ENCODE measurements at places on chromosomes 7 and 10.

GRCh38 chr10:45198486-45199204 lies 116.8 kb downstream of the OR13A1 start:
- DNase-seq: no peak

- DNase-seq: no peak
Observed at GRCh38 chr10:124107072-124107471, 13.7 kb upstream of the CHST15 start.

DNA sequence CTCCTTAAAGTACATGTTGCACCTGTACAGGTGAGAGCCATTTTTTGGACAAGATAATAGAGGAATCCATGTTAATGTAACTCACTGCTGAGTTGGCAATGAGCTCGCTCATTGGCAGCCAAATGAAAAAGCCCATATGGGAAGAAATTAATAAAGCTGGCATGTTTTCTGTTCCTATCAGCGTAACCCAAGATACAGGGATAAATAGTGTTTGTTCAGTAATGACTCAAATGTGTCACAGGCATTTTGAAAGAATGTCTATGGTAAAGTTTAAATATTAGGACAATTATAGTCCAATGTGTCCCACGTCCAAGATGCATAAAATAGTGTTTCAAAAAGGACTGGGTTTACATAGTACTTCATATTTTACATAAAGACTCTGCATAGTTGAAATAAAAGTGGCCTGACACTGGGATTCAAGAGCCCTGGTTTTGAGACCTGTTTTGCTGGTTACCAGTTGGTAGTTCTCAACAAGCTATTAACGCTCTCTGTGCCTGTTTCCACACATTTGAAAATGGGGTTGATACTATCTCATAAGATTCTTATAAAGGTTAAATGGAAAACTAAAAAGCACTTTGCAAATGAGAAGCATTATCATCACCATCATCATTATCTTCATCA lies 49.1 kb downstream of the MTURN start:
- no peak for DNase-seq

DNA sequence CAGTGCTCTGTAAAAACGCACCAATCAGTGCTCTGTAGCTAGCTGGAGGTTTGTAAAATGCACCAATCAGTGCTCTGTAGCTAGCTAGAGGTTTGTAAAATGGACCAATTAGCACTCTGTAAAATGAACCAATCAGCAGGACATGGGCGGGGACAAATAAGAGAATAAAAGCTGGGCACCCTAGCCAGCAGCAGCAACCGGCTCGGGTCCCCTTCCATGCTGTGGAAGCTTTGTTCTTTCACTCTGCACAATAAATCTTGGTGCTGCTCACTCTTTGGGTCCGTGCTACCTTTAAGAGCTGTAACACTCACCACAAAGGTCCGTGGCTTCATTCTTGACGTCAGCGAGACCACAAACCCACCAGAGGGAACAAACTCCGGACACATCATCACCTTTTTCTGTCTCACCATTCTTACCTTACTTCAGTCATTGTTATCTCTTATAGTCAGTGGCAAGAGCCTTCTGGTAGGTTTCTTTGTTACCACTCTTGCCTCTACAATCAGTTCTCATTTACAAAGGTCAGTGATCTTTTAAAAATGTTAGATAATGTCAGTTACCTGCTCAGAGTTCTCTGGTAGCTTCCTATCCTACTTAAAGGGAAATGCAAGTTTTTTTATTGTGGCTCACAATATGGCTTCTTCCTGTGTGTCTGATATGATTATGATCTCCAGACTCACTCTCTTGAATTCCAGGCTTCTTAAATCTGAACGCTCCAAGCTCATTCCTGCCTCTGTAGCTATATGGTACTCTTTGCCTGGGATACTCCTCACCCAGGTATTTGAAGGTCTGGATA lies 4.5 kb downstream of the STAM start:
- peak; percentile 27 for DNase-seq

DNA sequence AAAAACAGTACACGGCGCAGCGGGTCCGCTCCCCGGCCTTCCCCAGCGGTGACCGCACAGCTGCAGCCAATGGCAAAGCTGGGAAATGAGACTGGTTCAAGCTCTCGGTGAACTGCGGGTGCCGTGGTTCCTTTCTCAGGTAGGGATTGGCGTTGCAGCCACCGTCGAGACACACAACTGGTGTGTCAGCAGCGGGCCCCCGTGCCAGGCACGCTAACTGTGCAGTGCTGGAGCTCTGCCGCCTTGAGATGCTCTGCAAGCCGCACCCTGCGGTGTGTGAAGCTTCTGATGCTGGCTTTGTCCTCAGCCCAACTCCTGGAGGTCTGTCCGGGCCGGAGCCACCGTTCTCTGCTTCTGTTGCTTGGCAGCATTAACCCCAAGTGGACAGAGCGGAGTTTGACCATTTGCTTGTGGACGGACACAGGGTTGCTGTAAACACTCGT lies 20.6 kb upstream of the NKX6-2 start:
- DNase-seq: no peak

GRCh38 chr7:12712236-12712635 lies 24.8 kb downstream of the ARL4A start:
- no peak for DNase-seq

- DNase-seq: no peak
Observed at GRCh38 chr10:131099028-131099726, 212.3 kb downstream of the TCERG1L start.

DNA sequence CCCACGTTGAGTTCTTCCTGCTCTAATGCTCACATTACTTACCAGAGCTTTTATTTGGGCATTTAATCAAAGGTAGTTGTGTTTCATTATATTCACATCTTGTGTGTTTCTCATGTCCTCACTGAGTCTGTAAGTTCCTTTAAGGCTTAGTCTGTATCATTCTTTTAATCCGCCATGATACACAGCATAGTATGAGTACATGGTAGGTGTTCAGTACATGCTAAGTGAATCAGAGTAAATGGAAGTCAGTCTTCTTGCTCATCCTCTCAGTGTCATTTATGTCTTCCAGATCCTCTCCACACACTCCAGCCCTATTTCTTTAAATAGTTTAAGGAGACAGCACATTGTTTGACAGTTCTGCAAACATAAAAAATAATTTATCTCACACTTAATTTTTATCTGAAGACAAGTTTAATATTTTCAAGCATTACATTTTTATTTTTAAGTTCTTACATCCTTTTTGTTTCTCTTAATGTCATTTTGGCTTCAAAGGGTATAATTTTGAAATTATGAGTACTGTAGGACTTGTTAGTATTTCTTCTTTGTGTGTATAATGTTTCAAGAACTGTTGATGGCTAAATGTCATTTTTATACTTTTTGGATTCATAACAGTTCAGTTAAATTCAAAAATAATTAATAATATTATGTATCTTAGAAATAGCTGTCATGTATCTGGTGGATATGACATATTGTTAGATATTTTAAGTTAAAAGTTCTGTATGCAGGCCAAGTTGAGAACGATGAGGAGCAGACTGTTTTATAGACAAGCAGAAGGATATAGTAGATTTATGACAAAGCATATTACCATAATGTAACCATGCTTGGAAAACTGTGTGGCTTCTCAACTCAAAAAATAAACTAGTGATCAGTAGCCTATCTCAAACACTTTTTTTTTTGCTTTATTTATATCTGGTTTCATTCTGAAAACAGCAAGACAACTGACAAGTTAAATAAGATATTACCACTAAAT lies 342.7 kb downstream of the LRMDA start:
- DNase-seq: no peak

DNA sequence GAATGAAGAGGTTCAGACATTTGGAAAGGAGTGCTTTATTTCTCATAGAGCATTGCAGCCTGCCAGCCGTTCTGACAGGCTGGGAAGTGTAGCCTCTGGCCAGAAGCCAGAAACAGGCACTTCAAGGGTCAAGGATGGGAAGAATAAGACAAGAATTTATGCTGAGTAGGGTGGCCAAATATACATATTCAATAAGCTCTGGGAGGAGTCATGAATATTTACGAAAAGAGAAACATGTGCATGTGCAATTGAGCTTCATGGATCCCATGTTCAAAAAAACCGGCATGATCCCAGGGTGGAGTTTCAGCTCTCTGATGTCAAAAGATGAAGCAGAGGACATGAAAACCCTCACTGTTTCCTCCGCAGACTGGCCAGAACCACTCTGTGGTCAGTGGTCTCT lies 32.9 kb downstream of the TLX1 start:
- DNase-seq: no peak

DNA sequence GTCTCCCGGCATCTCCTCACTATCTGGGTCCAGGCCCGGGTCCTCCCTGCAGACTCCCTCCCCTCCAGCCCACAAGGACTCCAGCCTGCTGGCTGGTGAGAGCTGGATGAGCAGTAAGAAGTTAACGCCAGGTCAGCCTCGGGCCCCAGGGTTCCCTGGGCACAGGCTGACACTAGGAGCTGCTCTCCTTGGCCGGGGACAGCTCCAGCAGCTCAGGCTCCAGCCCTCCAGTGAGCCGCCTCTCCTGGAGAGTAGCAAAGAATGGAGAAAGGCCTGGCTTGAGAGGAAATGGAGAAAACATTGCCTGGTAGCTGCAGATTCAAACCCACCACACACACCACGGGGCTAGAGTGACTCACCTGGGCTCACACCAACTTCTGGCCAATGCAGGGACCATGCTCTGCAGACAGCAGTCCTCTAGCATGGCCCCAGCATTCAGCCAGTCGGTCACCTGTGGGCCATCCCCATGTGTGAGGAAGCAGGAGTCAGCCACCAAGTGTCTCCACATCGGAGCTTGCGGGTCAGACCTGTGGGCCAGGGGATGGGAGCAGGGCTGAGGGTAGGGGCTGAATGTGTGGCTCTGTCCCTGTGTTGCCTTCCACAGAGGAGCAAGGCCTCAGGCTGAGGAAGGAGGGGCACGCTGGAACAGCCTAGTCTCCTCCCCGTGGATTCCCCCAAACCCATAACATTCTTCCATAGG lies 6.5 kb downstream of the SAP25 start:
- no peak for DNase-seq

GRCh38 chr7:102439963-102440795 lies 6.8 kb downstream of the ORAI2 start:
- DNase-seq: no peak

- no peak for DNase-seq
Observed at GRCh38 chr7:157010588-157011332, at the start of gene MNX1. Gene MNX1 (minus strand): TSS chr7:157010663. CDS start chr7:157010350, 313 bp downstream.

GRCh38 chr7:140769852-140770251 lies 73.3 kb downstream of the NDUFB2 start:
- no peak for DNase-seq

DNA sequence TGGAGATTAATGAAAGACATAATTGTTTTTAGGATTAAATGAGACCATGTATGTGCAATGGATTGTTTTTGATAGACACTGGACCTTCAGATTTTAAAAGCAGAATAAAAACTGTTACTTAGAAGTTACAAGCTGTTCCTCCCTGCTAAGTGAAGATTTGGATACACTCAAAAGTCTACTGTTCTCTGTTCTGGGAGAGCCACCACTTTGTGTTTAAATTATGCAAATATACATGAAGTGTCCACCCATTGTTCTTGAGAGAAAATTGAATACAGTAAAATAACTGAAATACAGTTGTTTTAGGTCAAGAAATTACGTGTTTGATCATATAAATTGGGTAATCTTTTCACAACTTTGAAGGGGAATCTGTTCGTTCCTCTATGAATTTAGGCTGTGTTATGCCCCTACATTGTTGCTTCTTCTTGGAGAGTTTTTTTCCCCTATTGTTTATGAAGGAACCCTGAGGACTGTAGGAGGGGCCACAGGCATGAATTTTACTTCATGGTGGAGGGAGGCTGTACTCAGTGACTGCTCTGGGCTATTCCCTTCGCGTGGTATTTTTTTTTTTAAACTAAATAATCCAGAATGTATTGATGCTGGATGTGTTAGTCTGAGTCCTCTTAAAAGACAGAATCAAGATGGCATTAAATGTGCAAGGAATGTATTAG lies 18.6 kb upstream of the VCL start:
- no peak for DNase-seq

DNA sequence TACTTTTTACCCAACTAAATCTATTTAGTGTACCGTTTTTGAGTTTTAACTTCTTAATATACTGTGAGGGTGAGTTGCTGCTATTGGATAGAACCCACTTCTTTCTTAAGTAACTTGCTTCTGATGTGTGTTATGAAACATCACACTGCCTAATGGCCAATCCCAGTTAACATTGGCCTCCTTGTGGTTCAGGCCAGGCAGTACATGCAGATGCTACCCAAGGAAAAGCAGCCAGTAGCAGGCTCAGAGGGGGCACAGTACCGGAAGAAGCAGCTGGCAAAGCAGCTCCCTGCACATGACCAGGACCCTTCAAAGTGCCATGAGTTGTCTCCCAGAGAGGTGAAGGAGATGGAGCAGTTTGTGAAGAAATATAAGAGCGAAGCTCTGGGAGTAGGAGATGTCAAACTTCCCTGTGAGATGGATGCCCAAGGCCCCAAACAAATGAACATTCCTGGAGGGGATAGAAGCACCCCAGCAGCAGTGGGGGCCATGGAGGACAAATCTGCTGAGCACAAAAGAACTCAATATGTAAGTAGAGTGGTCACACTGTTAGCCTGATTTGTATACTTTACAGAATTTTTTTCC lies 39.7 kb downstream of the TES start:
- no peak for DNase-seq

DNA sequence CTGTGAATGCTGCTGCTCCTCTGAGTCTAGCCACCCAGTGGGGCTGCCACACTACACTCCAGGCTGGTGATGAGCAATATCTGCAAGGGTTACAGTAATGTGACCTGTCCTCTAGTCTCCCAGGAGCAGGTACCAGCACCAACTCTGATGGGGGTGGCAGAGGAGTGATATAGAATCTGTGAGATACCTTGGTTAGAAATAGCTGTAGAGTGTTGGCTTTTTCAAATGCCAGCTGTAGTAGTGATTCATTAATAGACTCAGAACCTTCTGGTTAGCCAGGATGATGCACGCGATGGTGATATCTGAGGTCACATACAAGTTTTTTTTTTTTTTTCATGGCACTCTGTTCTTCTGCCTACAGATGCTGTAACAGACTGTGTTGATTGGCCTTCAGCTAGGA lies 757.1 kb downstream of the INHBA start:
- no peak for DNase-seq

- DNase-seq: no peak
Observed at GRCh38 chr10:103910442-103911012, 7.5 kb downstream of the STN1 start.

- DNase-seq: no peak
Observed at GRCh38 chr10:33180390-33180789, 154.1 kb downstream of the NRP1 start.
